ENCODE measurements at places on chromosomes 3 and 15.

DNA sequence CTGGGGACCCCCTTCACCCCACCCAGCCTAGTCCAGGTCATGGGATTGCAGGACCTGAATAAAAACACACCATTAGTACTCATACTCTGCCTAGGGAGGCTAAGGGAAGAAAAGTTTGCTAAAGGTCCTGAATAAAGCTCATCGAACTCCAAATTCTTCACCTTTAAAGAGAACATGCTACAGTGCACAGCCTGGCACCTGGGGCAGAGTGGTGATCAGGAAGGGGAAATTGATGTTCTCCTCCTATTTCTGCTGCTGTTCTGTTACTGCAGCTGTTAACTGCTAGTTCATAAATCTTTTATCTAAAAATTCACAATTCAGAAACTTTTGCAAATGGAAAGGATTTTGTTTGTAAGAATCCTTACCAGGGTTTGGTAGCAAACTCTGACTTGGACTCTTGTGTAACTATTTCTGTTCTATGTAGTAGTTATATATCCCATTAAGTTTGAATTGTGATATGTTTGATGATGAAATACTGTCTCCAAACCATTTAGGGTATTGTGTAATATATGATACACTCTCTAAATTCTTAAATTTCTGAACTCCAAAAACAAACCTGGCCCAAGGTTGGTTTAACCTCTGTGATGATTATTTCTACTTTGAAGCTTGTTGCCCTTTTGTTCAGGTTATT, 27.9 kb downstream of the MCTP2 start:
- DNase-seq, result no peak

DNA sequence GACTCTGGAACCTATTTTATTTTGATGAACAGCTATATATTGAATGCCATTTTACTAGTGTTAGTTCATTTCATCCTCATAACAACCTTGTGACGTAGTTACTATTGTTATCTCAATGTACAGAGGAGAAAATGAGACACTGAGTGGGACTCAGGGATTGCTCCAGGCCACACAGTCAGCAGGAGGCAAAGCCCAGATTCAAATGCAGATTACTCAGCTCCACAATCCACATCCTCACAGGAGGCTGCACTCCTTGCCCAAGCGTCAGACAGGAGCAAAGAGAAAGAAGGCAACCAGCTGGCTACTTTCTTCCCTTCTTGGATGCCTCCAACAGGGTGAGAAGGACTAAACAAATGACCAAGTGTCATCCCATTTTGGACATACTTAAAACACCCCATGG, 92.0 kb upstream of the CCDC54 start:
- DNase-seq, result no peak

DNA sequence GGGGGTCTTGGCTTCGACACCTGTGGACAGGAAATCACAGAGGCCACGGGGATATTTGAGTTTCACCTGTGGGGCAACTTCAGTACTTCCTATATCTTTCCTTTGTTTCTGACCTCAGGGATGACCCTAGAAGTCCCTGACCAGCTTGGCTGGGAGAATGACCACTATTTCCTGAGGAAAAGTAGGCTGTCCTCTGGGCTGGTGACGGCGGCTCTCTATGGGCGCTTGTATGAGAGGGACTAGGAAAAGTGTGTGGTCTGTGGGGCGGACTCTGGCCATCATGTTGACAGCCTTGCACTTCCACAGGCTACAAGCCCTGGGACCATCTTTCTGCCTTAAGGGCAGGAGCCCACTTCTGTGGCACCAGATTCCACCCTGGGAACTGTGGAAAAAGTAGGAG, 43.7 kb downstream of the BTD start:
- no peak for DNase-seq

DNA sequence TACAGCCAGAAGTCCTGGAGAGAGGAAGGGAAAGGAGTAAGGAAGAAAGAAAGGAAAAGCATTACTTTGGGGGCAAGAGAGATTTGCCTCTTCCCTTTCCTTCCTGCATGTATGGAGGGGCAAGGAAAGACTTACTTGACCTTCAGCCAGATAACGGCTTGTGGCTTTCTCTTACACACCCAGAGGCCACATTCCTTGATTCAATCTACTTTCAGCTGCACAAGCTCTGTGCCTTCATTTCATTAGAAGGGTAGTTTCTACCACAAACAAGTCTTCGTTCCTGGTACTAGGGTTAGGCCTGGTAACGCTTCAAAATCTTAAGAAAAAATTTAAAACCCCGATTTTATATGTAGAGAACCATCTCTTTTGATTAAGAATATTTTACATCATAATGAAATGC, 835.9 kb downstream of the TUSC7 start:
- no peak for DNase-seq

DNA sequence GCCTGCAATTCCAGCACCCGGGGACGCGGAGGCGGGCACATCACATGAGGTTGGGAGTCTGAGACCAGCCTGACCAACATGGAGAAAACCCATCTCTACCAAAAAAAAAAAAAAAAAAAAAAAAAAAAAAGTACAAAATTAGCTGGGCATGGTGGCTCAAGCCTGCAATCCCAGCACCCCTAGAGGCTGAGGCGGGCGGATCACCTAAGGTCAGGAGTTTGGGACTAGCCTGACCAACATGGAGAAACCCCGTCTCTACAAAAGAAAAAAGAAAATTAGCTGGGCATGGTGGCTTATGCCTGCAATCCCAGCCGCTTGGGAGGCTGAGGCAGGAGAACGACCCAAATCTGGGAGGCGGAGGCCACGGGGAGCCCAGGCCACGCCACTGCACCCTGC, 7.5 kb upstream of the FAN1 start:
- DNase-seq, result no peak

- peak; percentile 33 for DNase-seq
Measured at GRCh38 chr15:43225201-43225949, 4.6 kb upstream of the EPB42 start.

DNA sequence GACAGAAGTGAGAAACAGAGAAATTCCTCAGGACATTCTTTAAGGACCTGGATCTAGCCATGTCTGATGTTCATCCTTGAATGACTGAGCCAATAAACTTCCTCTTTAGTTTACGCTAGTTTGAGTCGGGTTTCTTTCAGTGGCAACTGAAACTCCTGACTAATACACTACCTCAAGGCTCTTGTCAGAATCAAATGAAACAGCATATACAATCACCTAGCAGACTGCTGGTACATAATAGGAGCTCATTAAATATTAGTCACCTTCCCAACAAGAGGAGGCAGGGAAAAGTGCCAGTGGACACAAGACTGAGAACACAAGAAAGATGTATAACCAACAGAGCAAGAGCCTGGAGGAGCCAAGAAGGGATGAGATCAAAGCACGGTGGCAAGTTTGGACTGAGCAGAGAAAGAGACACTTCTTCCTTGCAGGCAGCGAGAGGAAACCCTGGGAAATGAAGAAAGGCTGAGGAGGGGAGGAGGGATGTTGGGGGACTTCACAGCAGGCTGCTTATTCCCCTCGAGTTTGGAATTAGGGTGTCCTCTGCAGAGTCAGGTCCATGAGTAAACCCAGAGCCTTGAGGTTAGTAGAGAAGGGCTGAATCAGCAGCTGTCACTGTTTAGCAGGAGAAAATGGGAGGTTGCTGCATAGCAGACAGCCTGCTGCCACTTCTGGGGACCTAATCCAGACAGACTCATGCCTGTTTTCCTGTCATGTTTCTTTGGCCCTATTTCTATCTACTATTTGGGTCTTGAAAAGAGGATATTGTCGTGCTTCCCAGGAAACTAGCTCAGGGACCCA, 73.3 kb downstream of the MRPL46 start:
- no peak for DNase-seq

GRCh38 chr3:191237047-191237882, 38.2 kb downstream of the OSTN start:
- no peak for DNase-seq

DNA sequence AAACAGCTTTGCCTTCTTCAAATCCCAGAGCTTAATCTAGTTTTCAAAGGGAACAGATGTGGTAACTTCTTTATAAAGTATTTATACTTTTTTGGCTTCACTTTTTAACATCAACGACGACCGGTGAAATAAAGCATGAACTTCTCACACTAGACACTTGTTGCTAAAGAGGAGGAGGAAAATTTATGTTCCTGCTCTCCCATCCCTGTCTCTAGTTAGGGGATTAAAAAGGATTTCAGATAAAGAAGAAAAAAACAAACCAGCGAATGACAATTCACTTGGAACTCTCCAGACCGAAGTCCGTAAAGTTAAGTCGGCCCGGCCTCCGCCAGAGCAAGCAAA, 672 bp downstream of the NEDD4 start:
- DNase-seq, result no peak

- DNase-seq, result no peak
Measured at GRCh38 chr3:21238661-21239060, 512.3 kb downstream of the ZNF385D start.

DNA sequence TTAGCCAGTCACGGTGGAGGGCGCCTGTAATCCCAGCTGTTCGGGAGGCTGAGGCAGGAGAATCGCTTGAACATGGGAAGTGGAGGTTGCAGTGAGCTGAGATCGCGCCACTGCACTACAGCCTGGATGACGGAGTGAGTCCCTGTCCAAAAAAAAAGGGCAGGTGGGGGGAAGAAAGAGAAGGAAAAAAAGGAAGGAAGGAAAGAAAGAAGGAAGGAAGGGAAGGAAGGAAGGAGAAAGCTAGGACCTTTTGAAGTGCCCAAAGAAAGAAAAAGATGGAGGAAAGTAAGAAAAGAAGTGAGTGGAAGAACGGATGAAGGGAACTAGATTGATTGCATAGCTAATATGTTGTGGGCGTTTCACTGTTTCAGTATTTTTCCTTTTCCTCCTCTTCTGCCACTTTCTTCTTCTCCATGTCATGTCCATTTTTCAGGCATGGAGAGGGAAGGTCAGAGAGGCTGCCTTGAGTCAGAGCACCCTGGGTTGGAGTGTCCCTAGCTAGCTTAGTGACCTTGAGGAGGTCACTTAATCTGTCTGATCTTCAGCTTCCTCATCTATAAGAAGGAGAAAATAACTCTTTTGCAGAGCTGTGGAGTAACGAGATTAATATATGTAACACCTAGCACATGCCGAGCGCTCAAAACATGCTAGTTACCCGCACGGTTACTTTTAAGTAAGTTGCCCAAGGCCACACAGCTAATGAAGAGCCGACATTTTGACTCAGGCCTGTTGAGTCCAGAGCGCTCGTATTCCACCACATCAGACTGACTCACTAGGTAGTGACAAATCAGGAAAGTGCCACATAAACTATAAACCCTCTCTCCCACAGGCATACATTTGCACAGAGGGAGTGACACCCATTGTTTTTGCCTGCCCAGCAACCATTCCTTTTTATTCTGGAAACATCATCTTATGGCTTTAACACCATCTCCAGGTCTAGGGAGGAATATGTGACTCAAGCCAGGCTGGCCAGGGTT, 42.2 kb downstream of the BHLHE40 start:
- no peak for DNase-seq

GRCh38 chr3:123610331-123610730, 25.5 kb upstream of the HACD2 start:
- DNase-seq, result peak; percentile 96

DNA sequence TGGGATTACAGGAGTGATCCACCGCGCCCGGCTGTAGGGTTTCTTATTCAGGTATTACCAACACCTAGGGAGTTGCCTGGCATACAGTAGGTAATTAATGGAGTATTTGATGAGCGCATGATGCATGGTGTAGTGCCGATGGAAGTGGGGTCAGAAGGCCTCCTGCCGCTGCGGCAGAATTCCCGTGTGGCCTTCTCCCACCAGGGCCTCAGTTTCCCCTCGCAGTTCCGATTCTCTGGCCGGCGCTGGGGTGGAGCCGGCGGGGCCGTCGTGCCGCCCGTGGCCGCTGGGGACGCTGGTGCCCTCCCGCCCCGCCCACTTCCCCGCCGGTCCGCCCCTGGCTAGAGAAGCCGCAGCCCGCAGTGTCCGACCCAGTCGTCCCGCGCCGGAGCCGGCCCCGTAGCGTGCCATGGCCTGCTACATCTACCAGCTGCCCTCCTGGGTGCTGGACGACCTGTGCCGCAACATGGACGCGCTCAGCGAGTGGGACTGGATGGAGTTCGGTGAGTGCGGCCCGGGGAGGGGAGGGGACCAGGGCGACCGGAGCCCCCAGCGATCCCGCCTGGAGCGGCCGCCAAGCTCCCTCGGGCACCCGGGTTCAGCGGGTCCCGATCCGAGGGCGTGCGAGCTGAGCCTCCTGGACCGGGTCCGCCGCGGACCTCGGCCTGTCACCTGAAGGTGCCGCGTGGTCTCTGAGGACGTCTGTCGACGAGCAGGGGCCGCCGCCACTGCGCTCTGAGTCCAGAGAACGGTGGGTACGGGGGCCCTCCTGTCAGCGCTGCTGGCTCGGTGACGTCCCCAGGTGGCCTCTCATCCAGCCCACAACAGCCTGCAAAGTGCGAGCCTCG, at the start of gene IRAK2:
TSS of gene IRAK2 (plus strand) at position 374 of the 848 bp plus-strand sequence. CDS start at position 410, 36 bp downstream.
- DNase-seq, result no peak

GRCh38 chr3:17632401-17633100, 109.9 kb downstream of the TBC1D5 start:
- no peak for DNase-seq

GRCh38 chr3:11950576-11950975, 53.6 kb upstream of the SYN2 start:
- no peak for DNase-seq

DNA sequence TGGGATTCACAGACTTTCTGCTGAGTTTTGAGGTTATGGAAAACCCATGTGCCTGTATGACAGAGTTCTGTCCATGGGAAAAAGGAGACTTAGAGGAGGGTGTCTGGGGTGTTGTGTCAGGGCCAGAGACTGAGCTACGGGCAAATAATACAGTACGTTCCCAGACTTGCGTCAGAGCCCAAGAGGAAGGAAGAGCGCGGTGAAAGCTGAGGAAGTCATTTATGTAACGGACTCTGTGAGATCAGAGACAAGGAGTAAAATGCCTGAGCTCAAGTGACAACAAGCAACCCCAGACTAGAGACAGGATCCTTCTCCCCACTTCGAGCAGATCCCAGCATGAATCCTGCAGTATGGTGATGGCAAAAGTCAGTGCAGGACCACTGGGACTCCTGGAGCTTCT, 368.6 kb upstream of the MCTP2 start:
- no peak for DNase-seq

DNA sequence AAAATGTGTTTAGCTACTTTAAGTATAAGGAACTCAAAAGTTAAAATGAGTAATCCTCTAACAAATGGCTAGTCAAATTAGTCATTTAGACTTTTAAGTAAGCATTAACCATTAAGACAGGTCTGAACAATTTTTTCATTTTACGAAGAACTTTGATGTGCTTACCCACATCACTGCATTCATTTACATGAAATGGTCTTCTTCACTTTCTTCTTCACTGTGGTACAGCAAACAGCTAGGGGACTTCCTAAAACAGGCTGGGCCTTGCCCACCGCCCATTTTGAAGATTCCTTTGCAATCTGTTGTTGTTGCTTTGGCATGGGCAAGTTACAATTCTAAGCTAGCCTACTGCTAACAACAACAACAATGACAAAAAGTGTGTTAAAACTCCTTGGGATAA, 67.4 kb downstream of the CBLB start:
- DNase-seq, result no peak

GRCh38 chr3:151262871-151263525, 15.3 kb downstream of the P2RY14 start:
- DNase-seq, result no peak

DNA sequence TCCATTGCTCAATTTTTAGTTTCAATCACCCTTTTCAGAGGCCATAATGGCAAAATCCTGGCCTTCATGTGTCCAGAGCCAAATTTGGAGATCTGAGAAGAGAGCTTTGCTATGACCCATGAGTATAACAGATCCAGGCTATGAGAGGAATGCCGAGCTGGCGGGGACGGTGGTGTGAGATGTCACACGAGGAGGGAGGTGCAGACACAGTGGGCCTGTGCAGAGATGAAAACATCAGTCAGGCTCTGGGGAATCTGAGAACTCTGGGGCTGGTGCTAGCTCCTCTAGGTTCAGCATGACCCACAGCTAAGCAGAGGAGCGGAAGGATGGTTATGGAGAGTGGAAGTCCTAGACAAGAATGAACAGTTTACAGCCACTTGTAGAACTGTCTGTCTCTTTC, 398.3 kb upstream of the ATP10A start:
- no peak for DNase-seq

- no peak for DNase-seq
Measured at GRCh38 chr15:62109982-62110851, 43.4 kb downstream of the C2CD4A start.

Data from NCI-H1436 (cell line).